GM23338 (cell line): ENCODE measurements at places on chromosomes 5 and 9. TPM values are rescaled to one million over a fixed set of nuclear protein-coding genes. Genes with fewer than 3 reads are reported as not detected.

Gene ACSL6
- total RNA-seq = 3.6 and 4.6 TPM in 2 replicates

Gene TMEM171
- total RNA-seq = 1.7 and 2.9 TPM in 2 replicates

Gene TSC1
- 43.2 and 48.0 TPM in 2 replicates for total RNA-seq

Gene SPINK13
- not detected in 2 replicates for total RNA-seq

Gene FBXO38
- total RNA-seq = 45.6 and 63.9 TPM in 2 replicates

Gene TNFSF15
- total RNA-seq = 0.07 and 0.08 TPM in 2 replicates

Gene FYB1
- total RNA-seq = not detected in 2 replicates

Gene PRR16
- total RNA-seq = 0.62 and 1.0 TPM in 2 replicates

Gene GRM6
- not detected in 2 replicates for total RNA-seq

Gene SERF1A
- 21.8 and 46.6 TPM in 2 replicates for total RNA-seq

Gene DAB2
- total RNA-seq = 2.6 and 8.4 TPM in 2 replicates

DNA sequence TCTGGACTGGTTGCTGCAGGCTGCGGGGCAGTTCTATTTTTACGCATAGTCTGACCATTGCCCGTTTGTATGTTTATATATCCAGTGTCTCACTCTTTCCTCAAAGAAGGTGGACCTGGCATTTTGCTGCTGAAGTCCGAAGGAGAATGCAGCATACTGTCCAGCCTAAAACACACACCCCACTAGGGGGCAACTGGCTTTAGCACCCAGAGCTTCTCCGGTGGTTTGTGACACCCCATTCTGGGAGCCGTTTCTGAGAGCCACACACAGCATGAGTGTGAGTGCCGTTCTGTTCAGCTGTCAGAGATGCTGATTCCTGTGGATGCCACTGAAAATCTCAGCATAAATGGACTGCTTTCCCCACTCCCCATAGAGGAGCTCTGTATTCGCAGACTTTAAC, 290.5 kb upstream of the TAS2R1 start:
- no peak overlapping the region for H3K4me3 ChIP-seq
- peaks cover 11% of the 10 kb centered on the region; the same call in 1 of the 2 replicates for H3K4me1 ChIP-seq
- H3K27me3 ChIP-seq = no peaks in the 10 kb centered on the region
- no peaks in the 10 kb centered on the region for H3K36me3 ChIP-seq
- no peak overlapping the region for H3K27ac ChIP-seq

GRCh38 chr5:126422994-126423788, at the start of gene GRAMD2B:
Gene GRAMD2B (plus strand): TSS chr5:126423409. CDS start chr5:126423607, 198 bp downstream.
- H3K27me3 ChIP-seq = no peaks in the 10 kb centered on the region
- H3K27ac ChIP-seq = peak within 1 kb of the TSS; percentile 96
- DNase-seq = peak; percentile 96
- no peaks in the 10 kb centered on the region; the same call in 1 of the 2 replicates for H3K36me3 ChIP-seq
- H3K4me1 ChIP-seq = 0 out of 2 replicates have a peak, but pooled peaks cover 14% of the 10 kb centered on the region
- peak within 1 kb of the TSS; percentile 83 for H3K4me3 ChIP-seq

GRCh38 chr9:93126825-93127368, 7.2 kb downstream of the NINJ1 start:
- H3K4me3 ChIP-seq = no peak overlapping the region
- H3K27me3 ChIP-seq = no peaks in the 10 kb centered on the region
- H3K36me3 ChIP-seq = no peaks in the 10 kb centered on the region
- H3K27ac ChIP-seq = no peak overlapping the region

GRCh38 chr9:121569266-121569648, 69.6 kb upstream of the GGTA1 start:
- no peaks in the 10 kb centered on the region for H3K27me3 ChIP-seq
- DNase-seq = no peak
- H3K27ac ChIP-seq = no peak overlapping the region
- H3K36me3 ChIP-seq = no peaks in the 10 kb centered on the region
- H3K4me1 ChIP-seq = no peaks in the 10 kb centered on the region; the same call in 1 of the 2 replicates

- no peaks in the 10 kb centered on the region for H3K4me1 ChIP-seq
- no peak overlapping the region for H3K4me3 ChIP-seq
- H3K36me3 ChIP-seq = 0 out of 2 replicates have a peak, but pooled peaks cover 6% of the 10 kb centered on the region
- no peak overlapping the region for H3K27ac ChIP-seq
- DNase-seq = no peak
These were observed 8.0 kb downstream of the PTCD2 start for GRCh38 chr5:72328172-72328571.

- H3K4me3 ChIP-seq = no peak overlapping the region
- DNase-seq = no peak
- peaks cover 1% of the 10 kb centered on the region; the same call in 1 of the 2 replicates for H3K36me3 ChIP-seq
These were observed 161.8 kb upstream of the VLDLR start for GRCh38 chr9:2459756-2460155.

DNA sequence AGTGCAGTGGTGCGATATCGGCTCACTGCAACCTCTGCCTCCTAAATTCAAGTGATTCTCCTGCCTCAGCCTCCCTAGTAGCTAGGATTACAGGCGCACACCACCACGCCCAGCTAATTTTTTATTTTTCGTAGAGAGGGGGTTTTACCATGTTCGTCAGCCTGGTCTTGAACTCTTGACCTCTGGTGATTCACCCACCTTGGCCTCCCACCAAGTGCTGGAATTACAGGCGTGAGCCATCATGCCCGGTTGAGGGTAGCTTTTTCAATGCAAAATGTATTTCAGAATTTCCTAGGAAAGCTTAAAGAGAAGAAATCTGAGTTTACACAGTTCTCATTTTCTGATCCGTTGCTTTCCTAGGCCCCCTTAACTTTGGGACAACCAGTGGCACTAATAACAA, 15.7 kb downstream of the BDP1 start:
- no peaks in the 10 kb centered on the region for H3K27me3 ChIP-seq
- no peak overlapping the region for H3K4me3 ChIP-seq
- no peak overlapping the region for H3K27ac ChIP-seq
- DNase-seq = no peak

DNA sequence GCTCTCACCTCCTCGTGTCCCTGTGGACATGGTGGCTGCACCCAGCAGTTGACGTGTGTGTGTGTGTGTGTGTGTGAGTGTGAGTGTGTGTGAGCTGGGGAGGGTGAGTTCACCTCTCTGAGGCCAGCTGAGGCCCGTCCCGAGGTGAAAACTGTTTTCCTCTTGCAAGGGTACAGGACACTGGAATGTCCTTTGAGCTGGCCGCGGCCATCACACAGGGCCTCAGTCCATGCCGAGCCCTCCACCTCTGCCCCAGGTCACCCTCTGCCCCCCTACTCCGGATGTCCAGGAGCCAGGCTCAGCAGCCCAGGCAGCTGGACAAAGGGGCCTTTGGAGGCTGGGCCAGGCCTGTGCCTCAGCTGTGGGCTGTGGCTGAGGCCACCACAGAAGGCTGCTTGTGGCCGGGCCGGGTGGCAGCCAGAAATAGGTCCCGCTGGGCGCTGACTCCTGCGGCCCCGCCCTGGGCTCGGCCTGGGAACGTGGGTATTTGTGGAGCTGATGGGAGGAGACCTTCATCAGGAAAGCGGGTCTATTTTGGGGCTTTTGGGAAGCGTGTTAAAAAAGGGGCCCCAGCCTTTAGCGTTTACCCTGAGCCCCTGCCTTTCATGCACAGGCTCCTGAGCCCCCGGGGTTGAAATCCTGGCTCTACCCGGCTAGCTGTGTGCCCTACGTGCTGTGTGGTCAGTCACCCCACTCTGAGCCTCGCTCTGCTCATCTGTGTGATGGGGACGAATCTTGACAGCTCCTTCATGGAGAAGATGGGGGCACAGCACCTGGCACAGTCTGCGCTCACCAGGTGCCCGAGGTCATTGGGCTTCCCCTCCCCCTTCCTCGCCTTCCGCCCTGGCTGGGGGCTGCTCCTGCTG, 75.1 kb upstream of the IER5L start:
- H3K27ac ChIP-seq = no peak overlapping the region
- peaks cover 6% of the 10 kb centered on the region; the same call in 1 of the 2 replicates for H3K4me1 ChIP-seq
- H3K4me3 ChIP-seq = no peak overlapping the region
- peaks cover 13% of the 10 kb centered on the region for H3K27me3 ChIP-seq
- no peaks in the 10 kb centered on the region for H3K36me3 ChIP-seq
- DNase-seq = no peak

- no peak for DNase-seq
- peaks cover 32% of the 10 kb centered on the region for H3K4me1 ChIP-seq
- H3K36me3 ChIP-seq = peaks cover 15% of the 10 kb centered on the region
- H3K4me3 ChIP-seq = no peak overlapping the region
- H3K27ac ChIP-seq = no peak overlapping the region
- H3K27me3 ChIP-seq = no peaks in the 10 kb centered on the region
These were observed 569.9 kb downstream of the GABRG2 start for GRCh38 chr5:162637481-162637880.

- peaks cover 79% of the 10 kb centered on the region for H3K4me1 ChIP-seq
- no peaks in the 10 kb centered on the region for H3K27me3 ChIP-seq
- peak overlapping the region; percentile 85 for H3K27ac ChIP-seq
- no peak for DNase-seq
- H3K36me3 ChIP-seq = no peaks in the 10 kb centered on the region
- H3K4me3 ChIP-seq = no peak overlapping the region
These were observed 4.8 kb downstream of the GFPT2 start for GRCh38 chr5:180348336-180348735.

DNA sequence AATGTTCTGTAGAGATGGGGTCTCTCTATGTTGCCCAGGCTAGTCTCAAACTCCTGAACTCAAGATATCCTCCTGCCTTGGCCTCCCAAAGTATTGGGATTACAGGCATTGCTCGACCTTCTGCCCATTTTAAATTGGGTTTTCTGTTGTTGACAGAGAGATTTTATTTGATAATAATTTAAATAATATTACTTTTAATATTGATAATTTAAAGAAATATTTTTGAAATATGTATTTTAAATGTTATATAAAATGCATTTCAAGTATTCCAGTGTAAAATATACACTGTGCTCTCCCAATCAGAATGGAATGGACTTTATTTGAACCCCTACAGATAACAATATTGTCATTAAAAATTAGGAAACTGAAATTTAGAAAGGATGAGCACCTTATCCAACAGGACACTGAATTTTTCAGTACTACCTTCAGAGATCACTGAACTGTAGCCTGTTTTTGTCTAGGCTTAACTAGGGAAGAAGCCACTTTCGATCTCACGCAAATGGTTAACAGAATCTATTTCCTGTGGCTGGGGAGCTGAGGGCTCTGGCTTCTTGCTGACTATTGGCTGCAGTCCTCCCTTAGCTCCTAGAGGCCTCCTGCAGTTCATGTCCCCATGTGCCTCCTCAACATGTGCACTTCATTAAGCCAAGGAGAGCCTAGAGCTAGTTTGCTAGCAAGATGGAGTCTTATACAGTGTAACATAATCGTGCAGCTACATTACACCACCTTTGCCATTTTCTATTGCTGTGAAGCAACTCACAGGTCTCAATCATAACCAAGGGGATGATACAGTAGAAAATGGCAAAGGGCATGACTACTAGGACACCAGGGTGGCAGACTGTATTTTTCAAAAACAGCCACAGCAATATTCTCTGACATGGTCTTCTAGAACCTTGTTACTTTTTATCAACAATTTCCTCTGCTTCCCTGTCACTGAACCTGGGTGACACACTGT, 150.0 kb downstream of the CDC42SE2 start:
- no peaks in the 10 kb centered on the region for H3K36me3 ChIP-seq
- no peaks in the 10 kb centered on the region for H3K27me3 ChIP-seq
- H3K4me3 ChIP-seq = no peak overlapping the region
- H3K27ac ChIP-seq = no peak overlapping the region

DNA sequence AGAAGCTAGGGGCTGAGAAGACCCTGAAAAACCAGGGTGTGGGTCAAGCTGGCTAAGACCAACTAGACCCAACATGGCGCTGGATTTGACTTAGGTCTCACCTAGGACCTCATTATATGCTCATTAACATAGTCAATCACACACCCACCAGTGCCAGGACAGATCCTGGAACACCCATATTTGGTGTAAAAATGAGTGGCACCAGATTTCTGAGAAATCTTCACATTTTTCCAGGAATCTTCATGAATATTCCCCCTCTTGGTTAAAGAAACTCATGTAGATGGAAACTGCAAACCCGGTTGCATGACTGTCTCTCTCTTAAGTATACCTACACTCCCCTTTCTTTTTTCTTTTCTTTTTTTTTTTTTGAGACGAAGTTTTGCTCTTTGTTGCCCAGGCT, 17.9 kb upstream of the RAB14 start:
- H3K4me3 ChIP-seq = no peak overlapping the region
- H3K27me3 ChIP-seq = no peaks in the 10 kb centered on the region
- H3K4me1 ChIP-seq = peaks cover 33% of the 10 kb centered on the region
- DNase-seq = no peak

GRCh38 chr9:103816146-103816545, 278.0 kb upstream of the SMC2 start:
- H3K36me3 ChIP-seq = peaks cover 15% of the 10 kb centered on the region; the same call in 1 of the 2 replicates
- H3K27ac ChIP-seq = no peak overlapping the region
- no peaks in the 10 kb centered on the region for H3K4me1 ChIP-seq
- DNase-seq = no peak
- no peak overlapping the region for H3K4me3 ChIP-seq

- H3K4me1 ChIP-seq = peaks cover 8% of the 10 kb centered on the region
- peak; percentile 54 for DNase-seq
- no peaks in the 10 kb centered on the region for H3K36me3 ChIP-seq
- no peaks in the 10 kb centered on the region for H3K27me3 ChIP-seq
- H3K4me3 ChIP-seq = no peak overlapping the region
These were observed 55.2 kb upstream of the SHISAL2B start for GRCh38 chr5:64634997-64635686.

DNA sequence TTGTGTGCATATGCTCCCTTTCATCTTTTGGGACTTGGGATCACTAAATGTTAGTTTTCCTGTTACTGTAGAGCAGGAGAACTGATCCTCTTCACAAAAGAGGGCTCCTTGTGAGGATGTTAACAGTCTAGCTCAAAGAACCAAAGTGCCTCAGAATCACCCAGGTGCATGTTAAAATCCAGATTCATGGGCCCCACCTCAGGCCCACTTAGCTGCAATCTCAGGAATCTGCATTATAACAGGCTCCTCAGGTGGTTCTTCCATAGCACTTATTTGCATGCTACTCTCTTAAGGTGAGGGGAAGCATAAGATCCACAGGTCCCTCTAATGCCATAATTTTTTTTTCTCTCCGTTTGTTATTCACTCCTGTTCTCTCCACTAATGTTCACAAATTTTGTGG, 14.8 kb upstream of the MEF2C start:
- no peaks in the 10 kb centered on the region for H3K36me3 ChIP-seq
- no peaks in the 10 kb centered on the region for H3K27me3 ChIP-seq
- H3K4me3 ChIP-seq = no peak overlapping the region

DNA sequence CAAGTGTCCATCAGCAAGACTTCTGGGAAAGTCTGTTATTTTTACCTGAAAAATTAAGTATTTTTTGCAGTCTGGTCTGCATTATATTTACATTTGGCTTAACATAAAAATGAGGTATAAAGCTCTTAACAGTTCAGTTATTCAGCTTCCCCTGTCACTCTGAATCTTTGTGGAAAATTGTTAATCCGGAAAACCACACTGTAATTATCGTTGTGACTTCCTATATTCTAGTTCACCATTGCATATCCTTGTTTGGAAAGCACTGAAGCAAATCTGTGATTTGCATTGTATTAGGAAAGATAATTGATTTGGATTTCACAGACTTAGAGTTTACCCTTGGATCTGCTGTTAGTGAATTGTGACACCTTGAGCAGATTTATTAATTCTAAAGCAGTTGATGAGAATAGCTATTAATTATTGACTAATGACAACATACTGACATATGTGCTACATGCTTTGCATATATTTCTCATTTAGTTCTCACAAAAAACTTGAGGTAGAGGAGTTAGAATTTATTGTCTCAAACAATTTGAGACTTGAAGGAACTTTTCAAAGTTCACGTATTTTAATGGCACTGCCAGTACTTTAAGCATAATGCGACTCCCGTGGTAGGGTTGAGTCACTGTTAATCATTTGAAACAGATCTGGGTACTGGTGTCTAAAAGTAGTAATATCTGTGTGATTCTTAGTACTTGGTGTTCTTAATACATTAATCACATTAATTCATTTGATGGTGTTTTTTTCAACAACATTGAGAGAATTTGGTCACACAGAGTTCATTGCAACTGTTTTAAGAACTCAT, 71.8 kb upstream of the LRRC70 start:
- DNase-seq = no peak
- H3K36me3 ChIP-seq = peaks cover 6% of the 10 kb centered on the region; the same call in 1 of the 2 replicates
- H3K4me1 ChIP-seq = no peaks in the 10 kb centered on the region; the same call in 1 of the 2 replicates
- H3K27ac ChIP-seq = no peak overlapping the region

GRCh38 chr9:33742519-33742918, 52.8 kb upstream of the PRSS3 start:
- peak; percentile 22 for DNase-seq
- H3K36me3 ChIP-seq = no peaks in the 10 kb centered on the region
- H3K4me3 ChIP-seq = no peak overlapping the region
- H3K27me3 ChIP-seq = no peaks in the 10 kb centered on the region
